NCI-H524 (cell line): ENCODE measurements at places on chromosomes 4 and X.

GRCh38 chr4:147570616-147571015, 46.6 kb upstream of the TMEM184C start:
- DNase-seq, result no peak

DNA sequence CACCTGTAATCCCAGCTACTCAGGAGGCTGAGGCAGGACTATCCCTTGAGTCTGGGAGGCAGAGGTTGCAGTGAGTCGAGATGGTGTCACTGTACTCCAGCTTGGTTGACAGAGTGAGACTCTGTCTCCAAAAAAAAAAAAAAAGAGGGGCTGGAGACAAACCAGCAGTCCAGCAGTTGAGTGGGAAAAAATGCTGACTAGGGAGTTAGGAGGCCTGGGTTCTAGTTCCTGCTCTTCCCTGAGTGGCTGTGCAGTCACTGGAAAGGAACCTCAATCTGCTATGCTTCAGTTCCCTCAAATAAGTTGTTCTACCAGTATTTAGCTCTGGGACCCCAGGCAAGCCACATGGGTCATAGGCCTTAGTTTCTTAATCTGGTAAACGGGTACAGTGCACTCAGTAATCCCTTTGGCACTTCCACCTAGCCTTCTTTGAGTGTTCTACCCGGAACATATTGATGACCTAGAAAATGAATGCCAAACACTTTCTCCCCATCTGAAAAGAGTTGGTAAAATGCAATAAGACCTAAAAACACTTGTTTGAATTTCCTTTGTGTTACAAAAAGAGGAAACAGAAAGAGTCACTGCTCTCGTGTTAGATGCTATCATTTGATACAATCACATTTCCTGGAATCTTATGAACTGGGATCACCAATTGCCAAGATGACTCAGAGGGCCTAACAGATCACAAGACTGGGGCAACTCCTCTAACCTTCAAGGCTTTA, 99.3 kb upstream of the EGFL6 start:
- no peak for DNase-seq

- DNase-seq, result no peak
Measured at GRCh38 chr4:8528713-8529112, 51.5 kb upstream of the GPR78 start.

DNA sequence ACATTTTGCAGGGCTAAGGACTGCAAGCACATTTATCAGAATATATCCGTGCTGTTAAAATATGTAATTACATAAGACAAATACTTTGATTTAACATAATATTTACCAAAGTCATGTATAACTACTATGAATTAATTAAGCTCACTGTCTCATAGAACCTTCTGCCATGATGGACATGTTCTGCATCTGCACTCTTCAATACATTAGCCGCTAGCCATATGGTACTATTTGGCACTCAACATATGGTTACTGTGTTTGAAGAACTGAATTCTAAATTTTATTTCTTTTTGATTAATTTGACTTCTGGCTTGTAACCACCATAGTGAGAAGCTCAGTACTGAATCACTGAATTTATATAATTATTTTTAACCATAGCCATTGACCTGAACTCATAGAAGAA, 427.0 kb upstream of the TRAM1L1 start:
- peak; percentile 73 for DNase-seq

- no peak for DNase-seq
Measured at GRCh38 chr4:164959896-164960295, 17.6 kb downstream of the TRIM61 start.

- DNase-seq, result no peak
Measured at GRCh38 chr4:178240891-178241290, 798.7 kb upstream of the AGA start.

DNA sequence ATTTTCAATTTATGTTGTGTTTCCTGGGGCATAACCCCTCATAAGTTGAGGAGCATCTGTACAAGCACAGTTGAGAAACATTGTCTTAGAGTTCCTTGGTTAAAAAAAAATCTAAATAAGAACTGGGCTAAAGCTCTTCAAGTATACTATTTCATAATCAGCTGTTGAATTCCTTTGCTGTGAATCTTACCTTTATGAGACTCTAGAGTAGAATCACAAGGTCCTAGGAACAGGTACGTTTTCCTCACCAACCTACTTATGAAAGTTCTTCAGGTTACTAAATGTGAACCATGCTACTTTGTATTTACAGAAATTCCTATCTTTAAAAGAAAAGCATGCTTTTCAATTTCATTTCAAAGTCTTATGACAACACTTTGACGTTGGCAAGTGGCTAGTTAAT, 20.9 kb upstream of the SOD3 start:
- no peak for DNase-seq

DNA sequence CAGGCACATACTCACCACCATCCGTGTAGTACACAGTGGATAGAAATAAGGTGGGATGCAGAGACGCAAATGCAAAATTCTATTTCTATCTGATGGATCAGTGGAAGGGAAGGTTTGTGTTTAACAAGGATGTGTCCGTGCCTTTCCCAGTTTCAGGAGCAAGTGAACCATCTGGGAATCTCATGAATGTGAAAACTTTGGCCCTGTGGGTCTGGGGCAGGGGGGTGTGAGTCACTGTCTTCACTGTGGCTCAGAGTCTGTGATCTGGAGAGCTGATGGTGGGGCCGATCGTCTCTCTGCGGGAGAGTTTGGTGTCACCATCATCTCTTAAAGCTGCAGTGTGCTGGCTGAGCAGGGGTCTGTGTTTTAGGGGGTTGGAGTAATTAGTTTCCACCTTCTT, 179.3 kb upstream of the STS start:
- DNase-seq, result no peak

DNA sequence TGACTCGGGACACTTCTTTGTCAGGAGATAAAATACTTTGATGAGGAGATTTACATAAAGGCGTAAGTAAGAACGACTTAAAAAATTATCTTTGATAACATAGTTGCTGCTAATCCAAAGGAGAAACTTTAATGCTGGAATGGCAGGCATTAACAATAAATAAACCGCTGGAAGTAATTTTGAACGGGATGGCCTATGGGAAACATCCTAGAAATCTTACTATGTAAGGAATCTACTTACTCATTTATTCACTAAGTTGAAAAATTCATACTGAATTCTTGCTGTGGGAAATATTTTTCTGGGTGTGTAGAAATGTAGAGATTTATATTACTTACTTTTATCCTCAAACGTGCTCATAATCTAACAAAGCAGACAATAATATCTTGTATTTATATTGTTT, 425.7 kb upstream of the ZFP42 start:
- no peak for DNase-seq

DNA sequence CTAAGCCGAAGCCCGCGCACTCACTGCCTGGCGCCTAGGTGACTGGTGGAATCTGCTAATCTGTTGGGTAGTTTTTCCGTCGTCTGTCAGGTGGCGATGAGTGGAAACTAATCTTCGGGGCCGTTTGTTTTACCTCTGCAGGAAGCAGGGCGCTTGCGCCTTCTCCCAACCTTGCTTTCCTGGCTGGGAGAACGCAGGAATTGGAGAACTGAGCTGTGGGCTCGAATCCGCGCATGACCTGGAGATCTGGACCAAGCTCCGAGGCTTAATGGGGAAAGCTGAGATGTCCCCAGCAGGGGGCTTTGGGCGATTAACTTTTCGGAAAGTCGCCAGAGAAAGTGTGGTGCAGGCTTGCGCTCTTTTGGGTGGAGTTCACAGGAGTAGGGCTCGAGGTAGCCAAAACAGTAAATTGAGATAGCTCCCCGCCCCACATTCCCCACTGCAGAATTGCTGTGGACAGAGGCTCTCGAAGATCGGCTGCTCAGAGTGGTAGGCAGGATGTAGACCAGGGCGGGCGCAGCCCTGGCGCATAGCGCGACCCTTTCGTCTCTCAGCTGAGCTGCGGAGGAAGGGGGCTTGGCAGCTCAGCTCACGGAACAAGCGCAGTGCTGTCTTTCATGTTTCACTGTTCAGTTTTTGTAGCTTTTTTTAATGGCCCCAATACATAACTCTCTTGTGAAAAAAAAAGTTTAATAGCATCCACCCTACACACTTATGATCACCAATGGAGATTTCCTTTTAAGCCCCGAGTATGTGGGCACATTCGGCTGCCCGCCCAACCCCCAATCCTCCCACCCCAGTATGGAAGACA, 2.7 kb upstream of the FGF5 start:
- DNase-seq, result no peak

DNA sequence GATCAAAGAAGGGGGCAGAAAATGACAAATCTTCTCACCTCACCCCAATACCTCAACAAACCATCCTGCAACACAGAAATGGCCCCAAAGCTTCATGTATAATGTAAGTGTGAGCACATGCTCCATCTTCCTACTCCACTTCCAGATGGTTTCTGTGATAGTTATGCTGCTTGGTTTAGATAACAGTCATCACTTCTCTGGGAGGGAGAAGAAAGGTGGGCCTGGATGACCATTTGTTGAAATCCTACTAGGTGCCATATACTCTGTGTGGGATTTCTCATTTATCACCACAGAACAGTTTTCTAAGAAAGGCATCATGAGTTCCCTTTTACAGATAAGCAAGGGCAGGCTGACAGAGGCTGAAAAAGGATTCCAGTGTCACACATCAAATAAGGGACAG, 31.3 kb upstream of the NXF3 start:
- no peak for DNase-seq

- DNase-seq, result no peak
Measured at GRCh38 chr4:15149839-15150592, 147.7 kb downstream of the CPEB2 start.

GRCh38 chrX:1754077-1754476, 139.2 kb downstream of the ASMT start:
- no peak for DNase-seq

GRCh38 chr4:946517-947471, 14.5 kb downstream of the TMEM175 start:
- DNase-seq, result no peak

GRCh38 chr4:57119054-57119651, 9.0 kb upstream of the IGFBP7 start:
- no peak for DNase-seq

- DNase-seq, result no peak
Measured at GRCh38 chrX:150465326-150465725, 102.2 kb downstream of the MAMLD1 start.

DNA sequence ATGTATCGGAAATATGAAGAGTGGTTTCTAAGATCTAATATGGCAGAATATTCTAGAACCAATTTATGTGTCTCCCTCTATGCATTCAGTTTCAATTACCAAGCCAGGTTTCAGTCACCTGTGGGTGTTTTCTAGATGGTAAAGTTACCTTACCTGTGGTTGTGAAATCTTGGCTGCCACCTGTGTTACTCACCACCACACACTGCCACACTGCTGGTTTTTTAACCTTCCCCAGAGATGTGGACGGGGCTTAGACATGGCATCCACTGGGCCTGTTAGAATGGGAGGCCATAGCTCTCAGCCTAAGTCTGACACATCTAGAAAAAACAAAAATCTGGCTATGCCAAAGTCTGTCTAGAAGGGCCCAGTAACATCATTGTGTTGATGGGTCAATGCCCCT, 896.5 kb upstream of the PABPC4L start:
- DNase-seq, result no peak

- DNase-seq, result no peak
Measured at GRCh38 chrX:150329868-150330267, 33.2 kb upstream of the MAMLD1 start.

DNA sequence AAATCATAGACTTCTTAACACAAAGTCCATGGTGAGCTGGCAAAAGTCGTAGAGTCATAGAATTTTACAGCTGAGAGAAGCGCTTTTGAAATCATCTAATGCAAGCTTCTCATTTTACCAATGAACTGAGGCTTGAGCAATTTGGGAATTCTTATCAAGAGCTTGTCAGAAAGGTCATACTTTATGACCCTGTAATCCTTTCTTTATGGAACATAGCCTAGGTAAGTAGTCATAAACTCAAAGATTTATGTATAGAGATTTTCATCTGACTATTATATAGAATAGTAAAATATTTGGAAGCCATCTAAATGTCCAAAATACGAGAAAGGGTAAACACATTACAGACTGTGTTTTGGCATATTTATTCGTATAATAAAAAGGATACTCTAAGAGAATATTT, 563.5 kb downstream of the PCDH7 start:
- no peak for DNase-seq

DNA sequence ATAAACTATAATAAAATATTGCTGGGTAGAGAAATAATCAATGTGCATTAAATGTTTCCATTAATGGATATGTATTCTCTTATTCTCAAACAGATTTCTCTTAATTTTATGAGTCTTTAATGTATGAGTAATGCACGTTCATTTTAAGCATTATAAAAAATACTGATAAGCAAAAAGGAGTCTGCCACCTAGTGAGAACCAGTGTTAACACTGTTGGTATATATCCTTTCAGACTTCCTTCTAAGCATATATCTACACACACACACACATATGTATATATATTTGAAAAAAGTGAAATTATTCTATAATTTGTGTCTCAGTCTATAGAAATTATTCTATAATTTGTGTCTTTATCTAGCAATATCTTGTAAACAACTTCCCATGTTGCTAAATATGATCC, 49.9 kb upstream of the MTMR1 start:
- peak; percentile 0 for DNase-seq
